Suppressor macrophage (primary cell): ENCODE measurements at places on chromosomes 3 and 15.

- DNase-seq: no peak
Measured at GRCh38 chr3:4373669-4374068, 70.5 kb downstream of the SETMAR start.

DNA sequence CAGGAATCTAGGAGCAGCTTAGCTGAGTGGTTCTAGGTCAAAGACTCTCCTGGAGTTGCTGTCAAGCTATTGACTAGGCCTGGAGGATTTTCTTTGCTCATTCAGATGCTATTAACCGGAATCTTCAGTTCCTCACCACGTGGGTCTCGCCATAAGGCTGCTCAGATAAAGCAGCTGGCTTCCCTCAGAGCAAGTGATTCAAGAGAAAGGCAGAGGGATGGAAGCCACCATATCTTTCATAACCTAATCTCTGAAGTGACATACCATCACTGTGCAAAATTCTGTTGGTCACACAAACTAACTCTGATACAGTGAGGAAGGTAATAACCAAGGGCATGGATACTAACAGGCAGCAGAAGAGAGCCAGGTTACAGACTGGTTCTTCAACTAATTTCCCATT, 72.7 kb upstream of the FLNB start:
- no peak for DNase-seq

- peak; percentile 69 for DNase-seq
Measured at GRCh38 chr3:88013592-88013991, 45.2 kb downstream of the CGGBP1 start.

DNA sequence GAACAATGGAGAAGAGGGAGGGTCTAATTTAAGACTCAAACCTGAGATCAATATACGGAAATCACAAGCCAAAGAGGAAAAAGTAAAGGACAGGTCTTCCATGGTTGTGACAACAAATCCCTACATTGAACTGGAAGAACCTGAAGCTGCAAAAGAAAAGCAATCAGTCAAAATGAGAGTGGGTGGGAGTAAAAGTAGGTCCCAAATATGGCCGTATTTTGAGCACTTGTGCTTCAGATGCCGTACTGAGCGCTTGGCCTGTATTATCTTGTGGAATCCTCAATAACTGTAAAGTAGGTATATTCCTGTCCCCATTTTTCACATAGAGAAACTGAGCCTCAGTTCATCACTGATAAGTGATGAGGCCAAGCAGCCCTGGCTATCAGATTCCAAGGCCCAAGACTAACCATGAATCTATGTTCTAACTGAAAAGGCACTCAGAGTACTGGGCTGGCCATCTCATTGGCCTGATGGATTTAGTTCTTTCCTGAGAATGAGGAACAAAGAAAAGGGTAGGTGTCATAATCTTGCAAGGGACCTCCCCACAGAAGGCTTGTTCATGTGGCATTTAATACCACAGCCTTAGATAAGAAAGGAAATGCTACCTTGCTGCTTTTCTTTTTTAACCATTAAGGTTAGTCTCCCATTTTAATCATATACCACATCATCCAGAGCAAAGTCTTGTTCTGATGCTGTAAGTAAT, 52.5 kb downstream of the LRRN1 start:
- DNase-seq: peak; percentile 10

- DNase-seq: peak; percentile 50
Measured at GRCh38 chr3:107753494-107753893, 230.7 kb downstream of the BBX start.

DNA sequence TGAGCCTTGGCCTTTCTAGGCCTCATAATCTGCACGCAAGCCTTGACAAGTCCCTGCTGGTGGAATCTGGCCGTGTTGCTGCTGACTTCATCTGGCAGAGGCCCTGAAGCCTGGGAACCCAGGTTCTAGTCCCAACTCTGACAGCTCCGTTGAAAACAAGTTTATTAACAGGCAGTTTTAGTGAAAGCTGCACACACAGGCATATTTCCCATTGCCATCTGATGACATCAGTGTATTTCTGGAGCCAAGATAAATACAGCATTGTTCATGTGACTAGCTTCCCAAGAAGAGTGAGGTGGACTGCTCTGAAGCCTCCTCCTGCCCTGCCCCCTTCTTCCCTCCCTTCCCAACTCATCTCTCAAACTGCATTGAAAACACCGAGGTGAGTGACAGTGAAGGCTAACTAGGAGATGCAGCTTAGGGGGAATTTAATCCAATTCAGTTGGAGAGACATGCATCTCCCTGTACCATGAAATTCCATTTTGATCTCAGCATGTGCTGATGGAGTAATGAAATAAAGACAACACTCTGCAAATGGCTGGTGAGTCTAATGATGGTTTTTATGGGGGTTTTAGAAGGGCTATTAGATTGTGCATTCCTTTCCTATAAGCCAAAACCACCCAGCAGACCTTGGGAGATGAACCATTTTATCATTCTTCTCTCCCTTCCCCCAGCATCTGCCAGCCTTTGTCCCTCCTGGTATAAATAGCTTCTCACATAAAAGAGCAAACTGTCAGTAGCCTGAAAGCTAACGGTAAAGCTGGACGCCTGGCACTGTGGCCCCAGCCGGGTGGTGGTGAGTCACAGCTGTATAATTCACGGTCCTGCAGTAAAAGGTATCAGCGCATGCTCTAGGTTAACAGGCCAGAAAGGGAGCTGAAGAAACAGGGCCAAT, 38.0 kb downstream of the PRICKLE2 start:
- no peak for DNase-seq
